ENCODE measurements at places on chromosomes 5 and 9.

DNA sequence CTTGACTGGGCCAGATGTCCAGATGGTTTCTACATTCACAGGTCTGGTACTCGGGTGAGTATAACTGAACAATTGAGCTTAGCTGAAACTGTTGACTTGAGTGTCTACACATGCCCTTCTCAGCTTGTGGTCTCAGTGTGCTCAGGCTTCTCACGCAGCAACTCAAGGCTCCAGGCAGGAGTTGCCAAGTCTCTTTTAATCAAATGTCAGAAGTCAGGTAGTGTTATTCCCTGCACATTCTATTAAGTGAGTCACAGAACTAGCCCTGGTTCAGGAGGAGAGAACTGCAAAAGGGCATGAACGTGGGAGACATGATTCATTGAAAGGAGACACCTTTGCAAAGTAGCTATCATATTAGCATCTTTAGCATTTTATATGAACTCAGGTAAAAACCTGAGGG lies 199.3 kb upstream of the ACTBL2 start:
- DNase-seq = no peak

DNA sequence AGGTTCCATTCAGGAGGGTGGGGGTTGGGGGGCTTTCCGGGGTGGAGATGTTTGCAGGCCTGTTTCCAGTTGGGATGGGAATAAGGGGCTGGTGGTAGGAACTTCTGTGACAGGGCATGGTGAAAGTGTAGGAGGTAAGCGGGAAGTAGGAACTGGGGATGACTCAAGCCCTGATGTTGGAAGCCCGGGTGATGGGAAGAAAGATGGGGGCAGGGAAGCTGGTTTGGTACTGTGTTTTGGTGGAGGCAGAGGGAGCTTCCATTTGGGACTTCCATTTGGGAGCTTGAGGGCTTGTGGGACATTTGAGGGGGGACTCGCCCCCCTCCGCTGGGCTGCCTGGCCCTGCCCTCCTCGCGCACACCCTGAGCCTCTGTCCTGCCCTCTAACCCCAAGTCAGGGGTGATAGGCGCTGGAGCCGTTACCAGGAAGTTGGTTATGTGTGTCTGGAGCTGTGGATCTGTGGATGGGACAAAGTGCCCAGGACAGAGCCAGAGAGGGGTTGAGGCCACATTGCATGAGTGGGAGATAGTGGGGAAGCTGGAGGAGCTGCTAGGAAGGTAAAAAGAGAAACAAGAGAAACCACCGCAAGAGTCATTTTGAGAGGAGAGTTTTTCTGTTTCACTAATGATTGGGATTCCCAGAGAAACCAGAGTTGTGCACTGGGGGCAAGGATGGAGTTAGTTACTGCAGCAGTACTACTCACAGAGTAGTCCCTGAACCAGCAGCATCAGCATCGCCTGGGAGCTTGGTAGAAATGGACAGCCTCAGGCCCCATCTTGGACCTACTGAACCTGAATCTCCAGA lies 6.6 kb downstream of the RGS14 start:
- DNase-seq = no peak

DNA sequence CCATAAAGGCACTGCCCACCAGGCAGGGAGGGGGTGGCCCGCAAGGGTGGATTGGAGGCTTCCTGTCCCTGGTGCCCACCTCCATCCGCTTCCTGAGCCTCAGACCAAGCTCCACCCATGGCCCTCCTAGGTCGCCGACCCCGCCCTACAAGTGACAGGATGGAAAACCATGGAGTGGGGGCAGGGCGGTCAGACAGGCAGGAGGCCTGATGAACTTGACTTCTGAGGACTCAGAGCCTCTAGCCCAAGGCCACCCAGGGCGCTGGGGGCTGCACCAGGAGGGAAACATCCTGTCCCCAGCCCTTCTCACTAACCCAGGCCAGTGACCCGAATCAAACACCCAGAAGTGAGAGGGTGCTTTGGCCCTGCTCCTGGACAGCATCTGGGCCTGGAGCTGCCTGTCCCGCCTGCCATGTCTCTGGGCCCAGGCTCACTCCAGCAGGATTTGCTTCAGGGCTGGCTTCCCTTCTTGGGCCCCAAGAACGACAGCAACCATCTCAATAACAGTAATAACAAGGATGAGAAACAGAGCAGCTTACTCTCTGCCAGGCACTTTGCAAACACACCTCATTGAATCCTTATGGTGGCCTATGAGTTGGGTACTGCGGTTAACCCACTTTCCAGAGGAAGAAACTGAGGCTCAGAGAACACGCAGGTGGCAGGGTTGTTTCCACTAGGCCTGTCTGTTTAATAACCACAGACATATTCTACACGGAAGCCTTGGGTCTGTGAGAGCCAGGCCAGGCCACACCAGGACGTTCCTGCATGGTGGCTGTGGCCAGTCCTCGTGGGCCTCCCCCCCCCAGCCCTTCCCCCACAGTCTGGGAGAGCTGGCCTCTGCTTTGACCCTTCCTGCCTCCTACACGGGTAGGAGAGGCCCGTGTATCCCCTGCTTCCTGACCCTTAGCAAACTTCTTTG lies 4.4 kb upstream of the ST6GALNAC6 start:
- DNase-seq = no peak

DNA sequence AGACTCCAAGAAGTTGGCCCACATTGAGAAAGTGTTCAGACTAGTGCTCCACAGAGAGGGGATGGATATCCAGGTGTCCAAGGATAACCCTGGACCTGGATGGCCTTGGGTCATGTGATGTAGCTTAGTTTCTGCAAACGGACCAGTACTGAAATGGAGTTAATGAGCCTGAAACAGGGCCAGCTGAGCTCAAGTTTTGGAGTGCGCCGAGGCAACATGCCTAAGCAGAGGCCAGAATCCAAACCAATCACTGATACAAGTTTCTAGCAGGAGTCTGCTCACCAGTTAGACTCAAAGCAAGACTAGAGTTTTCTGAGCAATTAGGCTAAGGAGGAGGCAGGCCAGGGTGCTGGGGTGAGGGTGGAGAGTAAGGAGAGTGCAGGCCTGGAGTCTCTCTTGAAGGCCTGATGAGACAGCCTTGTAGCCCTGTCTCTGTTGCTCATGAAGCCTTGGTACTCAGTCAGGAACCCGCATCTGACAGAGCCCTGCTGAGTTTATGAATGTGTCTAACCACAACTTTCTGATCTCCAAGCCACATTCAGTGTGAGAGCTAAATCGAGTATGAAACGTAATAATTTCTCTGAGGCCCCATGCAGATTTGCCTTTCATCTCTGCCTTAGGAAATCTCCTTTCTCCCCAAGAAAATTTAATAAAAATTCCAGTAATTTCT lies 68.9 kb upstream of the EQTN start:
- no peak for DNase-seq

GRCh38 chr5:98268162-98268860 lies 505.2 kb upstream of the RGMB start:
- no peak for DNase-seq

DNA sequence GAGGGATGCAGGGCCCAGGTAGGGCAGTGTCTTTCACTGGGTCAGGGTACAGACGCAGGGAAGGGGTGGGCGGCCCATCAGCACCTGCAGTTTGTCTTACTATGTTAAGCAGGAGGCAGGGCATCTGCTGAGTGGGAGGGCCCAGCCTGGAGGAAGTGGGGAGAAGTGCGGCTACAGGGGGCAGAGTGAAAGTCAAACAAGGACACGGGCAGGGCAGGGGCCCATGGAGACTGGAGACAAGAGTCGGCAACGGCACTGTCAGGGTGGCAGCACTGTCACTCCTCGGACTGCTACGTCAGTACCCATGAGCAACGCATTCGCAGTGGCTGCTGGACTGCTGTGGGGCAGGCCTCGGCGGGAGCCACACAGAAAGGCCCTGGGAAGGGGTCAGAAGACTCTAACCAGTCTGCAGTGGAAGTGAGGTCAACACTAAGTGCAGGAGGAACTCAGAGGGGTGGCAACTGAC lies 19.7 kb downstream of the CAMSAP1 start:
- DNase-seq = no peak

DNA sequence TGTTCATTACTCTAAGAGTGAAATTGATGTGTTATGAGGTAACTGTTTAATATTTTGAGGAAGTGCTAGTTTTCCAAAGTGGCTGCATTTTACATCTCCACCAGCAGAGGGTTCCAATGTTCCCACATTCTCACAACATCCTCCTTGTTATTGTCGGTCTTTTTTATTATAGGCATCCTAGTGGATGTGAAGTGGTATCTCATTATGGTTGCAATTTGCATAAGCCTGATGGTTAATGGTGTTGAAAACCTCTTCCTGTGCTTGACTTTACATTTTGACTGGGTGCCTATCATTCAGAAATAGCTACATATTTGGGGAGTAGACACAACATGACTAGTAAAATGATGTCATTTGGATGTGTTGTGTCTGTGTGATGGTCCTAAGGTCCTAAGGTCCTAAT lies 143.6 kb downstream of the MRPS30 start:
- DNase-seq = no peak

DNA sequence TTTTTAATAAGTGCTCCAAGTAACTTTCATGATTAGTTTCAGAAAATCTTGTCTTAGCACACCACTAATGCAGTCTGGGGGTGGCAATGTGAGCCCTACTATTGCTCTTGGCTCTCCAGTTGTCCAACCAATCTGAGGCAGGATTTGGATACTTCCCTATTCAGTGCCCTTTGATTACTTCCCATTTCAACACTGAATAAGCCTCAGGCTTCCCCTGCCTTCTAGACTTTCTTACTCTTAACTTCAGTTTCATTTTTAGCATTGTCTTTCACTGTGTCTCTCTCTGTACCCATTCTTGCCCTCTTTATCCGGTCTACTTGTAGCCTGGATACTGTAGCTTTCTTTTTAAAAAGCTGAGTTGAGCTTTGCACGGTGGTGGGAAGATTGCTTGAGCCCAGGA lies 186.1 kb downstream of the C9orf152 start:
- DNase-seq = no peak

GRCh38 chr9:7103771-7104170 lies 346.0 kb downstream of the KDM4C start:
- DNase-seq = no peak
